ENCODE measurements at places on chromosomes 3 and 15.

GRCh38 chr3:143973259-143974021 is 1.8 kb downstream of the DIPK2A start:
- peak; percentile 8 for DNase-seq

DNA sequence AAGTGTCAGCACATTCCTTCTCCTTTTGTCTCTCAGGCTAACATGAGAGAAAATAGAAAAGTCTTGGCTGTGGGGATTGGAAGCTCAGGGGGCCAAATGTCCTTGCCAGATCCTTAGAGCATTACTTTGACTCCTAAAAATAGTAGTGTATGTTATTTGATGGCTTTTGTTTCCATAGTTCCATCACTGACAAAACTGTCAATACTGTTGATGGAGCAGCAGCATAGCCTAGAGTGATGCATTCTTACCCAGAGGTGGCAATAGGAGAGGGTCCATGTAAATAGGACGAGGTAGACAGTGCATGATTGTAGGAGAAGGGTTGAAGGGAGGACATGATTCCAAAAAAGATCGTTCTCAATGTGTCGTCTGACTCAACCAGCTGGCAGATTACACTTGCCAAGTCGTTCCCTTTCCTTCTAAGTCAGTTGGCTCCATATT is 282.7 kb upstream of the TPRG1 start:
- no peak for DNase-seq

DNA sequence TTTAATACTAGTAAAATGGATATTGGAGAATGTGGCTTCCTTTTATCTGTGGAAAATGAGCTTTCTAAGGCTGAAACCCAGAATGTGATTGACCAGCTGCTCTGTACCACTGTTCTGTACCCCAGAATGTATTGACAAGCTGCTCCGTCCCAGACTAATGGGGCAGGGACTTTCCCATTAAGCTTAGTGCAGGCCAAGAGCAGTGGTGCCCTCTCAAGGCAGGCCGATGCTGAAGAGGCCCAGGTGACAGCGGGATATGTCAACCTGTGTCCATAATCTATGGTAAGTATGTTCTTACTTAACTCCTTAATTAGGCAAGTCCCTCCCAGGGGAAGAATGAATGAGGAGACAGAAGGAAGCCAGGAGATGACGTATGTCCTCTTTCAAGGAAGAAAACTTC is 31.1 kb downstream of the SGO1 start:
- DNase-seq, result no peak

DNA sequence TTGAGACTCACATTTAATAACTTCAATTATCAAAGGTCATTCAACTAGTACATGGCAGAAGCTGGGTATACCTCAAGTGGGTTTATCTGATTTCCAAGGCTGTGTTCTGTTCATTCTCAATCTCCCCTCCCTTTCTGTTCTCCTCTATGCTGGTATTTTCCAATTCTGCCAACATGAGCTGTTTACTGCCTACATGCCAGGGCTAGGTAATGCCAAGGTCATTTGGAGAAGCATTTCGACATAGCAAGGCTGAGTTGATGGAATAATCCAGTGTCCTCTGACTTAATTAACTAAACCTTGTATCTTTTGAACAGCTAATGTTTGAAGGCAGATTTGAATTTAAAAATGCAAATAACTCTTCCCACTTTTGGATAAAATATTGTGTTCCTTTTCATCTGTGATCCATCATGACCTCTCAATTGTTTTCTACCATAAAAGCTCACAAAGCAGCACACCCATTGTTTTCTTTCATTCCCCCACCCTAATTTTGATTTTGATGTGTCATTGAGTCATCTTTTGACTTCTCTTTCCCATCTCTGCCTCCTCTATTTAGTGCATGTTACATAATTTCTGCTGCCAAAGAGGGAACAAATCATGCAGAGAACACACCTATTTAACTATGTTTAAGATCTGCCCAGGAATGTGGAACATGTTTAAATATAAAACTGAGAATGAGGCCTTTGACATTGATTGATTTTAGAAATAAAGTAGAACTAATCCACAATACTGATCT is 308.8 kb upstream of the NR2E3 start:
- no peak for DNase-seq

- DNase-seq, result no peak
Measured at GRCh38 chr3:132822266-132822665, 100.1 kb upstream of the NPHP3 start.

DNA sequence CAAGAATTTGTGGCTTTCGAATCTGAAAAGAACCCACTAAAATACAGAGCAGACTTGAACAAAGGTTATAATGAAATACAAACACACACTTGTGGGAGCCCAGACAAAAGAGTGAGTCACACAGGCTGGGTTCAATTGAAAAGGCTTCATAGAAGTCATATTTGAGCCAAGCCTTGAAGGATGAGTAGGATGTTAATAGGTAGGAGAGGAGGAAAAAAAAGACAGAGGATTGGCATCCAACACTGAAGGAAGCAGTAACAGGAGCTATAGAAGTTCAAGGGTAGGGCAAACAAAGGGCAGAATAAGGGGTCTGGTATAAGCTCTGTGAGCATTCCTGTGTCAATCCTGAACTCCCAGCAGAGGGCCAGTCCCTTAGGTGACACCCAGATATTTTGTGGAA is 325.4 kb downstream of the FOXP1 start:
- no peak for DNase-seq

- DNase-seq, result peak; percentile 45
Measured at GRCh38 chr15:88179562-88179961, 77.0 kb downstream of the NTRK3 start.

- DNase-seq, result no peak
Measured at GRCh38 chr3:160811237-160811548, 55.2 kb downstream of the PPM1L start.

- peak; percentile 23 for DNase-seq
Measured at GRCh38 chr3:62372621-62373041, 719 bp downstream of the FEZF2 start.

- no peak for DNase-seq
Measured at GRCh38 chr15:91970142-91970541, 116.6 kb downstream of the SLCO3A1 start.

- no peak for DNase-seq
Measured at GRCh38 chr3:65558826-65559225, 479.9 kb downstream of the MAGI1 start.

DNA sequence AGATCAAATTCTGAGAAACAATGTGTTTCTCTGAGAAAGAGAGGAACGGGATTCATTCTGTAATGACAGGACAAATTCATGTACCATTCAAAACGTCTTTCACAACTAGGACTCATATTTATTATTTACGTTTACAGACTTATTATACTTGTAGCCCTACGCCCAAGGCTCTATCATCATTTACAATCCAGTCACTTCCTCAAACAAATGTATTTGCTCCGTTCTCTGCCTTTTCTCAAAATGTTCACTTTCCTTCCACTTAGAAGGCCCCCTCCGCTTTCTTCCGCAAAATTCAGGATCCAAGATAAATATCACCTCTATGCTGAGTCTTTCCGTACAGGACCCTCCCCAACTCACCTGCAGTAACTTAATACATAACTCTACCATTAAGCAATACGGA is 745 bp downstream of the RSL24D1 start:
- DNase-seq, result no peak

DNA sequence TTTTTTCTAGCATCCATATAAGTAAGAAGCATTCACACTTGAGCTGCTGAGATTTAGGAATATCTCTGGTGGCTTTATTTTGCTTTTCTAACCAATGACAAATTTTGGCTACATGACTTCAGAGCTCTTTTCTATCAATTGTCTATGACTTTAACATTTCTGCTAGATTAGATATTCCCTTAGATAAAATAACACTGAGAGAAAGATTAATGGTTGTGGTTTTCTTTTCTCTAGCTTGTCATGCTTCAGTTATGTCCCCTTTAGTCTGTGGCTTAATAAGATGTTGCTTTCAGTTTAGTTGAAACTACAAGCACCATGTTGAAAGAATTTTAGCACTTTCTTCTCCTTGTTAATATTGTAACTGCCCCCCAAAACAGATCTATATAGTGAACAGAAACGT is 665.6 kb upstream of the CCDC54 start:
- DNase-seq, result no peak

DNA sequence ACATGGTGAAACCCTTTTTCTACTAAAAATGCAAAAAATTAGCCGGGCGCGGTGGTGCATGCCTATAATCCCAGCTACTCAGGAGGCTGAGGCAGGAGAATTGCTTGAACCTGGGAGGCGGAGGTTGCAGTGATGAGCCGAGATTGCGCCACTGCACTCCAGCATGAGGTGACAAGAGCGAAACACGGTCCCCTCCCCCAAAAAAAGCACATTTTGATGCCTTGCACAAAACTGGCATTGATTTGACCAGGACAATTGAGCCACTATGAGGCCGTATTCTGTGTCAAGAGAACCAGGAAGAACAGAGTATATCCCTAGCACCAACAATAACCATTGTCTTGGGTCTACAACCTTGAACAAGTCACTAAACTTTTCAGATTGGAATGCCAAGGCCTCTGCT is 50.6 kb downstream of the SH3BP5 start:
- DNase-seq, result no peak

GRCh38 chr15:25799906-25800700 is 63.0 kb downstream of the ATP10A start:
- DNase-seq, result no peak

DNA sequence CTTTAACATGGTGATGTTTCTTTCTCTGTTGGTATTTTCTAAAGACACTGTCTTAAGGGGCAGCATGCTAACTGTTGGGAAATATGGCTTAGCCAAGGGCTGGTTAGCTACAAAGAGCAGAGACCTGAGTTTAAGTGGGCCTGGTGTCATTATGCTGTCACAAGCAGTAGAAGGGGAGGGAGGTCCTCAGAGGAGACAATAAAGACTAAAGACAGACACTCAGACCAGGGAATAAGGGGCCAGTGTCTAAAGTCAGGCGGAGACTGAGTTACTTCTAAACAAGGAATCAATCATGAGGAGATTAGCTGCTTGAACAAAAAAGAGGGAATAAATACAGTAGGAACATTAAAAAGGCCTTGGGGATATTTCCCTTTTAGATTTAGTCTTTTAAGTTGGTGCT is 142.7 kb upstream of the DPPA4 start:
- no peak for DNase-seq

- DNase-seq, result no peak
Measured at GRCh38 chr3:152346740-152347139, 78.0 kb downstream of the MBNL1 start.

DNA sequence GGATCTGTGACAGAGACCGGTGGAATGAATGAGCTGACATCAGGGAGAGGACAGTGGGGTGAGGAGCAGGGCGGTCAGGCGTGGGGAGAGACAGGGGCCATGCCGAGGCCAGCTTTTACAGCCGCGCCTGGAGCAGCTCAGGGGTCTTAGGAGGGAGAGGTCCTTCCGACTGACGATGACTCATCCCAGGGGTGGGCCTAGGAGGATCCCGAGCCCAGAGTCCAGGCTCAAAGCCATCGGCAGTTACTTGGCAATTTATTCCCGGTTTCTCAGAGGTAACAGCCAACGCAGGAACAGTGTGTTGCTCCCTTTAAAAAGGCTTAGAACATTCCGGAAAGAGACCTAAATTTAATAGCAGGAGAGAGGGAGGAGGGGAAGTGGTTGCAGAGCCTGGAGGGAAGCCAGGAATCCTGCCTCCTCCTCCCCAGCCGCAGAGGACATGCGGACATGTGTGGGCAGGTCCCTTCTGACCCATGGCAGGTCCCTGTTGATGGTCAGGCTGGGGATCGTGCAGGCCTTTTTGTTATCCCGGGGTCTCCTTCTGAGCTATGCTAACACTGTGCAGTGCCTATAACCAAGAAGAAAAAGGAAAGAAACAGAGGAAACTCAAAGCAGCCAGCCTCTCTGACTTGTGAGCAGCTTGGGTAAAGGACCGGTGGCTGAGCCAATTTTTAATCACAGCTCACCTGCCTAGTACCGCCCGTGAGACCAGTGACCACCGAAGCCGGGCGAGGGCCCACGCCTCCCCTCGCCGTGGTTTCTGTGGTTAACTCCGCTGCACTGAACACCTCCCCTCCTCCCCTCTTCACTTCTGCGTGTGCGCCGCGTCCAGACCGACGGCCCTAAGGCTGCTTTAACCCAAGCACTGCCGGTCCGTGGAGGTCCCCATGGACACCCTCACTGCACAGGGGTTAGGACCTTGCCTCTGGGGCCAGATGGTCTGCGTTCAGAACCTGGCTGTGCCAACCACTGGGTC is 392.4 kb upstream of the PROK2 start:
- peak; percentile 40 for DNase-seq

DNA sequence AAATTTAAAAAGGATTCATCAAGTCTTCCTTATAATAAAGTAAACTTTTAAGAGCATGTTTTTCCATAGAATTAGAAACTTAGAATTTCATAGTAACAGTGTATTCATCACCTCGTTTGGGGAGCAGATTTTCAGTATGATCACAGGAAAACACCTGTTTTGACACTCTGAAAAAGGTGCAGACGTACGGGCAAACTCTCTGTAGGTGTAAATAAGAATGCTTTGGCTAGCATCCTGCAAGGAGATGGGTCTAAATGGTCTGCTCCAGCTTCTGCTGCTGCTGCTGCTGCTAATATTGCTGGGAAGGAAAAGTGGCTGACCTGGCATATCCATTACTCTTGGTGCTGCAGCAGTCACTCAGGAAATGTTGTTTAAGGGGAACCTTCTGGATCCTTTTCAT is 66.0 kb downstream of the MBNL1 start:
- no peak for DNase-seq

DNA sequence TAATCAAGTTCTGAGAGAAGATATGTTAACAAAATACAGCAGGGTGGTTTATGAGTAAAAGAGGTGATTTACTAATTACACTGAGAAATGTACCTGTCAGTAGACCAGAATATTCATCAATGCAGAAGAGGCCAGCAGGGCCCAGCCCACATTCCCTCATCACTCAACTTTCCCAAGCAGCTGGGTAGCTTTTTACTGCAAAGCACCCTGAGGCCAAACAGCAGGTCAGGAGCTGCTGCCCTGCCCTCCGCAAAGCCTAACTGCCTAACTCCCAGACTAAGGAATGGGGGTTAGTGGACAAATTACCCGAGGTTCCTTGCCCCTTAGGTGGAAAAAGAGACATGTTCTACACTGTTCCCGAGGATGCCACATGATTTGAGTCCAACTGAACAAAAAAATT is 108.2 kb downstream of the TBL1XR1 start:
- DNase-seq, result no peak

DNA sequence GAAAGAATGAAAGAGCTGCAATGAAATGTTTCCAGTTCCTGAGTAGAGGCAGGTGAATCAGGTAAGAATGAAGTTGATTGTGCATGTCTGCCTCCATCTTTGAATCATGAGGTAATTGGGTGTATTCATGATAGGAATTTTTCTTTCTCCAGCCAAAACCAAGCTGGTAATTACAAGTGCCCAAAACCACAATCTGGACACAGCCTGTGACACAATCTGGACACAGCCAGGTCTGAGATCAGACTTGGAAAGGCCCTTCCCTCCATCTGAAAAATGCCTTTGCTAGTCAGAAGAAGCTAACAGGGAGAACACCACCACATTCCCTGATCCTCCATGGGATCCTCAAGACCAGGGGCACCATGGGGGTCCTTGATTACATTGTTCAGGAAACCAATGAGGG is 338.5 kb upstream of the THBS1 start:
- DNase-seq, result no peak

DNA sequence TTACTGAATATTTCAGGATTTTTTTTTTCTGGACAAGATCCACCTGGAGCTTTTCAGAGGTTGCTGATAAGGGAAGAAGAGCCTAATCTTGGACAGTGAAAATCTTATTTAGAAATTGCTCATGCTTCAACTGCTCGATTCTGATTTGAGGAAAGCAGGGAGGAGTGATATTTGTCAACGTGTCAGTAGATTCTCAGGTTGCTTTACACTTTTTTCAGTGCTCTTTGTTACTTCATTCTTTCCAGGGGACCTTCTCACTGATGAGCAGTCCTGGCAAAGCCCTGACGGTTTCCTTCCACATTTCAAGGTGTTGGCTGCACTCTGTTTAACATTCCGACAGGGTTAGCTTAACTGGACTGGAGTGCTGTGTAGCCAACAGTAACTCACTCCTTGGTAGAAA is 24.1 kb upstream of the RARB start:
- no peak for DNase-seq
